Naive thymus-derived CD8-positive, alpha-beta T cell (primary cell): ENCODE measurements at places on chromosomes 3 and 15.

- DNase-seq: no peak
Measured at GRCh38 chr3:117543521-117543920, 833.9 kb downstream of the TUSC7 start.

DNA sequence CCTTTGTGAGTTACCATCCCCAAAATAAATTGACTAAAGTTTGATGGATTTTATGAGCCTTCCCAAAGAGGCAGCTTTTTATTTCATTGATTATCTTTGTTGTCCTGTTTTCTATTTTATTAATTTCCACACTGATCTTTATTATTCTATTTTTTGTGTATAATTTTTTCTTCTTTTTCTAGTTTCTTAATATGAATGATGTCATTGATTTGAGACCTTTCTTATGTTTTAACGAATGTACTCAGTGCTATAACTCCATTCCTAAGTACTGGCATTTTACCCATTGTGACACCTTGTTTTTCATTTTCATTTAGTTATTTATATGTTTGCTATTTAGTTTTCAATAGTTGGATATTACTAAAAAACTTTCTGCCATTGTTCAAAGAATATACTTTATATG is 565.3 kb downstream of the CADM2 start:
- DNase-seq: no peak

DNA sequence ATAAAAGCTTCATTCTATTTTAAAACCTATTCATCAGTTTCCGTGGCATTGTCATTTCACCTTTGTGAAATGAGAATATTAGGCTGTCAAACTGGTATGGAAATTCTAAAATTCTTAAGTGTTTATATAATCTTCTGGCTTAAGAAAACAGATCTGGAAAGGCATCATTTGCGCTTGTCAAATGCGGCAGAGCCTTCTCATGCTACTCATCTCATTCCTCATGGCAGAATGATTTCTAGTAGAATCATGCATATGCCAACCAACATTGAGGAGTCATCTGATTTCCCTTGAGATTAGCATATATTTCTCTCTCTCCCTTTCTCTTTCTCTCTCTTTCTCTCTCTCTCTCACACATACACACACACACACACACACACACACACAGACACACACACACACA is 48.8 kb downstream of the STRIT1 start:
- DNase-seq: no peak

DNA sequence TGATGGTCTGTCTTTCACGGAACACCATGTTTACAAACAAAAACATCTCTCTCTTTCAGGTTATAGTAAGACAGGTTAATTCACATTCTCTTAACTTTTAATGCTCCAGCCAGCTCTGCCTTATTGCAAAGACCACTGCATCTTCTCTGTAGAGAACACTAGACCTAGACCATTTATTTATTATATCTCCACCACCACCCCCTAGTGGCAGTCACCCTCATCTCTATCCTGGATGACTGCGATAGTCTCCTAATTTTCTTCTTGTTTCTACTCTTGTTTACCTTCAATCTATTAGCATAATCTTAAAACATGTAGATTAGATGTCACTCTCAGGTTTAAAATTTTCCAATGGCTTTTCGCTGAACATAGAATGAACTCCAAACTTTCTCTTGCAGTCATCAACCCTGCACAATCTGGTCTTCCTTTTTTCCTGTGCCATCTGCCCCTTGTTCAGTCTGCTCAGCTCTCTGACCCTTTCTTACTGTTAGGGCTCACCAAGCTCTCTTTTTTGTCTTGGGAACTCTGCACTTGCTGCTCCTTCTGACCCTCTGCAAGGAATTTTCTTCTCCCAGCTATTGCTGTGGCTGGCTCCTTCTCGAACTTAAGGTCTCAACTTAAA is 155.6 kb downstream of the SQOR start:
- DNase-seq: no peak

DNA sequence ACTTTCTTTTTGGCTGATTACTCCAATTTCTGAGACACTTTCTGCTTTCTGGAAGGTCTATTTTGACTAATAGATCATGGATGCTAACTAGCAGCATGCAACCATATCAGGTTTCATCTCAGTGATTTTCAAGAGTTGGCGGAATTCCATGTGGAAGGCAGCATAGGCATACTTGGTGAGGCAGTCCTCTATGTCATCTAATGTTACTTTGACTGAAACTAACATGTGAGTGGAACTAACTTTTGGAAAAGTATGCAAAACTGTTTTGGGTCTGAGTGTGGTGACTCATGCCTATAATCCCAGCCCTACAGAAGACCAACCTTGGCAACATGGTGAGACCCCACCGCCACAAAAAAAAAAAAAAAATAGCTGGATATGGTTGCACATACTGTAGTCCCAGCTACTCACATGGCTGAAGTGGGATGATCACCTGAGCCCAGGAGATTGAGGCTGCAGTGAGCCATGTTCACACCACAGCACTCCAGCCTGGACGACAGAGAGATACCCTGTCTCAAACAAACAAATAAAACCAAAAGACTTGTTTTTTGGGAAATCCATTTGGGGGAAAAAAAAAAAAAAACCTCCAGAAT is 1033.7 kb downstream of the ROBO1 start:
- DNase-seq: no peak
